ENCODE measurements at places on chromosomes 5 and 9.

DNA sequence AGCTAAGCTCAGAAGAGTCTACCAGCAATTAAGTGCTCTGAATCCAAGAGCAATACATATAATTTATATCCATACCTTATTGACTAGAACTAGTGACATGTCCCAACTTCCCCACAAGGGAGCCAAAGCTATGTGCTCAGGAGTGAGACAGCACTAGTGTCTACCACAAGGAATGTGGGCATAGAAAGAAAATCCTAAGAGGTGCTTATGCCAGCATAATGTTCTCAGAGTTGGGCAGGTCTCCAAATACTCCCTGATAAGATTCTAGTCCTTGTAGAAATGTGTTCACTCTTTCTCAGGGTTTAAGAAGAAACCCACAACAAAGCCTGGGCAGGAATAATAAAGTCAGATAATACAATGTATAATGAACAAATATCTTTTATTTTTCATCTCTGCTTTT lies 275.1 kb downstream of the BRINP1 start:
- DNase-seq: no peak

GRCh38 chr5:55146080-55146479 lies 13.9 kb upstream of the GPX8 start:
- no peak for DNase-seq

GRCh38 chr5:127567026-127567768 lies 49.8 kb downstream of the PRRC1 start:
- no peak for DNase-seq

DNA sequence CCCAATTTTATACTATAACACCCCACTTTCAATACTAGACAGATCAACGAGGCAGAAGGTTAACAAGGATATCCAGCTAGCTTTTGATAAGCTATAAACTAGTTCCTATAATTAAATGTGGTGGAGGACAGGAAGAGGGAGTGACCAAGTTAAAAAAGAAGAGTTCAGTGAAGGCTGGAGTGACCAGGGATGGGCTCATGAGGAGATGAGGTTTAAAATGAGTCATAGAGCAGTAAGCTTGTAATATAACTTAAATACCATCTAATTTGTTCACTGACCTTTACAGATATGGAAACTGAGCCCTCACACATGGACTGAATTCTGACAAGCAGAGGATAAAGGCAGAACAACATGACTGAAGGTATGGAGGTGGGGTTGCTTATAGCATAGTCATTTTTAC lies 284.5 kb downstream of the SPATA31D1 start:
- no peak for DNase-seq

GRCh38 chr9:134127065-134127580 lies 8.8 kb upstream of the WDR5 start:
- DNase-seq: no peak

DNA sequence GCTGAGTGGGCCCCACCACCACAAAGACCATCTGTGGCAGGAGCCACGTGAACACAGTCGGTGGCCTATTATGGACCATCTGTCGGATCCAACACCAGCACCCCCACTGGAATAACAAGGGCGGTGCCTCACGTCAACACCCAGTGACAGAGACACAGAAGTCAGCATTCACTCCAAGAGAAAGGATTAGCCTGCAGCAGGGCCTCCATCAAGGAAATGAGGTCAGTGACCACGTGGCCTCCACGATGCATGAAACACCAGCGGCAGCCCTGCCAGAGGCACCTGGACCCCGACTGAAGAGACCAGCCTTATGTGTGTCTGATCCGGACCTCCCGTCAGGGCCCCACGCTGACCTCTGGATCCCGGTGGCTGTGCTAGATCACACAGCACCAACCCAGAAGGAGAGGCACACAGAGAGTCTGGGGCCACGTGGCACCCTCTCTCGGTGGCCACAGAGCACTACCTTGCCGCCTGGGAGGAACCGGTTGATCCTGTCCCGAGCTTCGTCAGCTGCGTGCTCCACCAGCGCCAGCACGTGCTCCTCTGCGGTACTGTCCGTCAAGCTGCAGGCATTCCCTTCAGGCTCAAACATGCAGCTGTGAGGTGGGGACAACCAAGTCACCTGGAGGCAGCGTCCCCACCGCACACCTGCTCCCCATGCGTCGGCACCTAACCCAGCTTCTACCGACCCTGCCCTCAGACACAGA lies 9.0 kb downstream of the BRD9 start:
- no peak for DNase-seq

- DNase-seq: no peak
Measured at GRCh38 chr5:60802226-60802625, 41.8 kb downstream of the ELOVL7 start.

- DNase-seq: no peak
Measured at GRCh38 chr5:110040178-110040577, 350.5 kb downstream of the MAN2A1 start.

DNA sequence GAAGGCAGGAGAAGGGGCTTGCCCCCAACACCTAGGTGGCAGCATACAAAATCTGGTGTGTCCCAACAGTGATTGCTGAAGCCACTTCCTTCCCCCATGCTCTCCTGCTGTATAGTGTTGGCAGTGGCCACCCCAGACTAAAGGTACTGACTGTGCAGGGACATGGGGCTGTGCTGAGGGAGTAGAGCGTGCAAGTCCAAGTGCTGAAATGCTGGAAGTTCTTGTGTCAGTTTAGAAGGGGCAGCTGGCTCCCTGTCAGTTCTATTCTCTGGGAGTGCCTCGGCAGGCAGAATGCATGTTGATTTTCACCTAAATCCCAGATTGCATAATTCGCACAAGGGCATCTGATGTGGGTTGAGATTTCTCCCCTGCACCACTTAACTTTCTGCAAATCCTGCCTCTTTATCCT lies 68.6 kb downstream of the GDNF start:
- no peak for DNase-seq

GRCh38 chr9:13860946-13861640 lies 452.8 kb downstream of the NFIB start:
- DNase-seq: no peak

DNA sequence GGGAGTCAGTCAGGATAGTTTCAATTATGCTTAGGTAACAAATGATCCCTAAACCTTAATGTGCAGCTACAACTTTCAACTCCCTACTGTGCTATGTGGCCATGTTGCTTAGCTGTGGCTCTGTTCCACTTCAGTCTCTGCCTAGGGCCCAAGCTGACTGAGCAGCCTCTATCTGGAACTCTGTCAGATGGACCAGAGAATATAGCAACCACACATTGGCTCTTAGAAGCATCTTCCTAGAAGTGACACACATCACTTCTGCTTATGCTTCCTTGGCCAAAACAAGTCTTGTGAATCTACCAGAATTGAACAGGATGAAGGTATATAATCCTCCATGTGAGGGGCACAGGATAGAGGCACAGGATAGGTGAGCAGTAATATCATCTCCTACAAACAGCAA lies 36.7 kb upstream of the TNC start:
- no peak for DNase-seq

GRCh38 chr5:87674235-87674634 lies 261.5 kb upstream of the CCNH start:
- DNase-seq: no peak

GRCh38 chr5:48192-48591 lies 43.8 kb upstream of the PLEKHG4B start:
- no peak for DNase-seq
